Retina (tissue), 1 donor: ENCODE measurements at places on chromosomes 16 and 17.
A peak's percentile ranks its signal among the peaks of the same experiment; 100 is the strongest.

DNA sequence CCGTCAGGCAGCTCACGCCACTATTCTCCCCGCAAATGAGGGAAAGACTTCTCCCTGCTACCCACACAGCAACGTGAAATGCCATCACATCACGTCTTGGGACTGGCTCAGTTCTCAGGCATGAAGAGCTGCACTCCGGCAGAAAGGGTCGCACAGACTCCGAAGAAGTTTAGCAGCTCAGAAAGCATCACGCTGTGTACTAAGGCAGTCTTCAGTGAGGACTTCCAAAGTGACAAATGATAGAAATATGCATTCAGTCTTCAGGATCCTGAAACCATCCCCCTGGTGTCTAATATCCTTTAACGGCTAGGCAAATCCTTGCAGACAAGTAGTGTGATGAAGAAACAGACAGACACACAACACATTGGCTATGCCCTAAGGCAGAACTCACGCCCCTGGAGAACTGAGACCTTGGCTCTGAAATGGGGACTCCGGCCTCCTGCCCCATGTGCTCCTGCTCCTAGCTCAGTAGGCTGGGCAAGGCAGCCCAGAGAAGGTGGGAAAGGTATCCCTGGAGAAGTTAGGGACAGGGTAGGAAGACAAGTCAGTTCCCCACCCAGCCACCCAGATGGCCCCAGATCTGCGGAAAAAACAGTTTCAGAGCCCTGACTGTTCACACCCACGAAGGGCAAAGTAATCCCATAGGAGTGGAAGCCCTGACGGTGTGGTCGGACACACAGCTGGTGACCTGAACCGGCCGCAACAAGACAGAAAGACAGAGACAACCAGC lies 1.6 kb downstream of the XYLT1 start:
- peak; percentile 45 for DNase-seq

GRCh38 chr17:80826955-80827645 lies 164.5 kb upstream of the CHMP6 start:
- DNase-seq = no peak

DNA sequence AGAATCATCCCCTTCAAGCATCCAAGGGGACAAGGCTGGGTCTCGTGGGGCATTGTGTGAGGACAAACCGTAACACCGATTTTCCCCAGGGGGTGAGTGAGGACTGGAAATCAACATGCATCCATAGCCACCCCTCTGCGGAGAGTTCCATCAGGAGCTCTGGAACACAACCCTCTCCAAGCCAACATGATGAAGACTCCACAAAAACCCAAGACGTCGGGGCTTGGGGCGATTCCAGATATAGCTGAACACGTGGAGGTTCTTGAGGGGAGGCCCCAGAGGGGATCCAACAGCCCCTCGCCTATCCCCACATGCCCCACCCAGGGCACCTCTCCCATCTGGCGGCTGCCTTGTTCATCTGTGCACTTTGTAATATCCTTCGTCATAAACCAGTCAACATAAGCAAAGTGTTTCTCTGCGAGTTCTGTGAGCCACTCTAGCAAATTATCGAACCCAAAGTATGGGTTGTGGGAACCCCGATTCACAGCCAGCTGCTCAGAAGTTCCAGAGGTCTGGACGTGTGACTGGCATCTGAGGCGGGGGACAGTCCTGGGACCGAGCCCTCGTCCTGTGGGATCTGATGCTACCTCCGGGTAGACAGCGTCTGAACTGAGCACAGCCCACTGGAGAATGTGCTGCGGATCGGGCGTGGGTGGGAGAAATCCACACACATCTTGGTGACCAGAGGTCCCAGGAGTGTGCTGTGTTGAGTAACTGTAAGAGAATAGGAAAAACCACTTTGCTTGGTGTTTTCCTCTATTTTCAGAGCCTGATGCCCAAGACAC lies 55.5 kb downstream of the RPH3AL start:
- peak; percentile 7 for DNase-seq

DNA sequence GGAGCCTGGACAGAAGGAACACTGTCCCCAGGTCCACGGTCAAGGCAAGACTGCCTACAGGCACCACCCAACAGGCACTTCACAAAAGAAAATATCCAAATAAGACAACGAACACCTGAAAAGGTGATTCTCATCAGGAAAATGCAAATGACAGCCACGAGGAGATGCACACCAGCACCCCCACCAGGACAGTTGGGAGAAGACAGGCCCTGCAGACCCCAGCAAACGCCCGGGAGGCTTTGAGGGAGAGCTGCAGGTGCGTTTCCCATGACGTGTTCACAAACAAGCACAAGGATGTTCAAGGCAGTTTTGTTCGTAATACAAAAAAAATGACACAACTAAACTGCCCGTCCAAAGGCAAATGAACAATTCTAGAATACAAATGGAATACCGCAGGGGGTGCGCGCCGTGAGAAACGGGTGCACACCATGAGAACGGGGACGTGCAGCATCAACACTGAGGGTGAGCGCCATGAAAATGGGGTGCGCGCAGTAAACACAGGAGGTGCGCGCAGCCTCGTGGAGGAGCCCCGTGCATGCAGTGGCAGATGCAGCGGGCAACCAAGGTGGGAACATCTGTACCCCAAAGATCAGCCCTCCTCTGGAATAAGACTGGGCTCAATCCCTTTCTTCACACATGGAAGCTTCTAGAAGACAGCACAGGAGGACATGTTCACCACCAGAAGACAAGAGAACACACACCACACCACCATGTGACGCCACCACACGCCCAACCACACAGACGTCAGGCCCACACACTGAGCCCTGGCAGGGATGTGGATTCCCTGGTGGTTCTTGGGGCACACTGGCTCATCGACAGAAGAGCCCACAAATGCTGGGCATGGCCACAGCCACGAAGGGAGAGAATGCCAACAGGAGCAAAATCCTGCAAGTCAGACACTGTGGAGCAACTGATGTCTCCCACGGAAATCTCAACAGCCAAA lies 91.2 kb downstream of the ZNF778 start:
- DNase-seq = no peak

DNA sequence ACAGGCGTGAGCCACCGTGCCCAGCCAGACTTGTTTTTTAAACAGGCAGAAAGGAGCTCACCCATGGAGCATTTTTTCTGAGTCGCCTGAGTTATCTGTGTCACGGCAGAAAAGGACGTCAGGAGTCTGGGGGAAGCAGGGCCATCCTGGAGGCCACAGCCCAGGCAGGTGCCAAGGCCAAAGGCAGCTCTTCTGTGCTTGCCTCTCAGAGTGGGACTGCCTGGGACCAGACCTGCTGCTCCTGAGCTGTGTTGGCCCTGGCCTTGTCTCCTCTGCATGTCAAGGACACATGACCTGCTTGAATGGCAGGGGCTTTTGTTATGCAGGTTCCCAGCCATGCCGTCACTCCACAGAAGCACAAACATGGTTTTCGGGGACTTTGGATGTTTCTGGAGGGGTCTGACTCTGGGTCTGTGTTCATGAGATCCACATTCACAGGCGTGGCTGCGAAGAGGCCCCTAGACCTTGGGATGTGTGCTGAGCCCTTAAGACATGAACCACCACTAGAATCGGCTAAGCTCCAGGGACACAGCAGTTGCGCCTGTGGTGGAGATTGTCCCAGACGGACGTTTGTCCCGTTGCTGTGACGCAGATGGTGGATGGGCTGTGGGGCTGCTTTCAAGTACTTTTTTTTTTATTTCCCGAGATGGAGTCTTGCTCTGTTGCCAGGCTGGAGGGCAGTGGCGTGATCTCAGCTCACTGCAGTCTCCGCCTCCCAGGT lies 33.8 kb downstream of the FOXK2 start:
- no peak for DNase-seq

GRCh38 chr17:35895636-35896587 lies 15.8 kb upstream of the CCL5 start:
- no peak for DNase-seq

- DNase-seq = no peak
Measured at GRCh38 chr16:73086108-73086507, 38.2 kb upstream of the ZFHX3 start.

- no peak for DNase-seq
Measured at GRCh38 chr17:81428516-81428915, 33.3 kb downstream of the BAHCC1 start.

DNA sequence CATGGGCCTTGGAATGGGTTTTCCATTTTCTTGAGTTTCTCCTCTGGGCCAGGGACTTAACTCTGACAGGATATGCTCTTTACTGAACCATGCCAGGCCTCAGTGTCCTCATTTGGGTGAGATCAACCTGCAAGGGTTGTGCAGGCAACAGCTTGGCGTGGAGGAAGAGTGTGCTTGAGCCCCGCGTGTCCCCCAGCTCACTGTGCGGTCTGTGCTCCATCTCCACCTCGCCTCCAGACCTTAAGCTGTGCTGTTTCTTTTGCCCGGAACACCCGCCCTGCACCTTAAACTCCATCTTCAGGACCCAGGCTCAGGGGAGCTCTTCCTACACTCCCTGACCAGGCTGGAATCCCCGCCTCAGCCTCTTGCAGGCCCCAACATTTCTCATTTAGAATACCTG lies 9.7 kb downstream of the RUSF1 start:
- DNase-seq = no peak

DNA sequence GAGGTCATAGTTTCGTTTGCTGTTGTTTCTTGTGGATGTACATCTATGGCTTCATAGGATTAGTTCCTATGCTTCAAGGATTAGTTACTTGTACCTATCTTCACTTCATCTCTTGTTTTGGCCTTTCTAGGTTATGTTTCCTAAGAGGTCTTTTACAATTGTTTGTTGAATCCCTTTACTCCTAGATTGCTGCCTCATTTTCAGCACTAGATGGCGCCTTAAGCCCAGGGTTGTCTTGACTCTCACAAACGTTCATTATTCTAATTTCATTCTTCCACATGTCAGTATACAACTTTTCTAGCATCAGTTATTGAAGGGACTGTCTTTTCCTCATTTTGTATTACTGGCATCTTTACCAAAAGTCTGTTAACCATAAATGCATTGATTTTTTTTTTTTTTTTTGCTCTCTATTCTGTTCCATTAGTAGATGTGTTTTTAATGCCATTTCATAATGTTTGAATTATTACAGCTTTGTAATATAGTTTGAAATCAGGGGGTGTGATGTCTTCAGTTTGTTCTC lies 45.0 kb upstream of the NACA2 start:
- no peak for DNase-seq

DNA sequence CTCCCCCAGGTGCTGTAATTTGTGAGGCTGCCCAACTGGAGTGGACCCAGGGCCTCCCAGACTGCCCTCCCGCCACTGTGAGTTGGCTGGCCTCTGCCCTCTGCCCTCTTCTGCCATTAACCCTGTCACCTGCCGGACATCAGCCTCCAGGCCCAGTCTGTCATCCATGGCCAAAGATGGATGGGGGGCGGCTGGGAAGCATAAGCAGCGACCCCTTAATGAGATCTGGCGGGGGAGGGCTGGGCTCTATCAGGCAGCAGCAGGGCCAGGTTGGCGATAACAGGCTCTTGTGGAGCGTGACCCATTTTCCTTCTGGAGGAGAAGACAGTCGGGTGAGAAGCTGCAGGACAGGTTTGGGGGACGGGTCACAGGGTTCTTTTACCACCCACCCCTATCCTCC lies 25.3 kb downstream of the CDK5RAP3 start:
- no peak for DNase-seq

DNA sequence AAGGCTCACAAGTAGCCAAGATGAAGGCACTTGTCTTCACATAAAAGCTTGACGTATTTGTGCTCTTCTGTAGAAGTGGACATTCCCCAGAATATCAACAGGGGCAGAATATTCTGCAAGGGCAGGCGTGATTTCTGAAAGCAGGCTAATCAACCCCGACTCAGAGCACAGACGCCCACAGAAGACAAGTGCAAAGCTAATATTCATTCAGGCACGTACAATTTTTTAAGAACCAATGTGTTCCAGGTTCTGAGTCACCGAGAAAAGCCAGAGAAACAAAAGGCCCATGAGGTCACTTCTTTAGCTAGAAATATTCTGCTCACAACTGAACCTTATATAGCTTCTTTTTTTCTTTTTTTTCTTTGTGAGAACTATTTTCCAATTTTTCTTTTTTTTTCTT lies 121.6 kb downstream of the DNAH9 start:
- DNase-seq = no peak

- no peak for DNase-seq
Measured at GRCh38 chr17:18025241-18025944, 13.6 kb downstream of the ATPAF2 start.

DNA sequence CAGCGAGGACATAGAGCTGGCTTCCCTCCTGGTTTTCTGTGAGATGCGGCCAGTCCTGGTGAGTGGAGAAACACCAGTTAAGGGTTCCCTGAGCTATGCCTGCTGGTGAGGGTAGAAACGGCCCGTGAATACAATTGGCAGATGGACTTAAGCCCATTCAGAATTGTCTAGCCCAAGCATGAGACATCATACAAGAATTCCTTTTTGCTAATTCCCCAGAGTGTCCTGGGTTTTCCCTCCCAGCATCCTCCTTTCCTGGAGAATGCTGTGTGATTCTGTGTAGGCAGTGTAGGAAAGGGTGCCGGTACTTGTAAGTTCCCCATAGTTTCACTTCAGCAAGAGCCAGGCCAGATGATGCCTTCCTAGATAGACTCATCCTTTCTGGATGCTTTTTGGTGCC lies 65.1 kb downstream of the SDR42E1 start:
- DNase-seq = no peak

DNA sequence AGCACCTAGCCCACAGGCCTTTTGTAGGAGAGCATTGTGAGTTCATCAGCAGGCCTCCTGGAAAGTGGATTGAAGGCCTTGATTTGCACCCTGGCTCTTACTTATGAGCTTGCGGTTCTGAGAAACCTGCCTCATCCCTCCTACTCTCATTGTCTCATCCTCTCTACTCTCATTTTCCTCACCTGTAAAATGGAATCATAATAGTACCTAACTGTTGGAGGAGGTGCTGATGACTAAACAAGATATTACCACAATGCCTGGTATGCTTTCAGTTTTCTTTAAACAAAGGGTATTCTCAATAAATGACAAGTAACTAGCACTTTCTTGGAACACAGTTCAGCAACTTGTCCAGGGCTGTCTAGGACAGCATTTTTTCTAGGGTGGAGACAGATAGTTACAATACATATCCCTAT lies 243.1 kb upstream of the MAF start:
- DNase-seq = no peak

DNA sequence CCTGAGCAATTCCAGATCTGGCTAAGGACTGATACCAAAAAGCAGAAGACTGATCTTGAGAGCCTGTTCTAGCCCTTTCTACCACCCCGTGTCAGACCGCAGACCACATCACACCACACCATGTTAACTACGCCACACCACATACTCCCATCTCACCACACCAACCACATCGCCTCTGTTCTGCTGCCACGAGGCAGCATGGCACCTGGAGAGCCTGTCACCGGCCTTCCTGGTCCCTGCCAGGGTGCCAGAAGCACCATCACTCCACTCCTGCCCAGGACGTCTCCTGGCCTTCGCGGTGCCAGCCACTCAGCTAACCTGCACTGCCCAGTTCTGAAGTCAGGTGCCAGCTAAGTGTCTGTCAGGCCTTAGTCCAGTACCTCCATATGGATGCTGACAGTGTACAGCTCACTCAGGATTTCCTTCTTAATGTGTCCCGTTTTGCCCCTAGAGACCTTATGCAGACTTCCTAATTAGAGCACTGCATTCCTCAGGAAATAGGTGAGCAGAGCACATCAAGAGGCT lies 37.2 kb upstream of the BCAR1 start:
- DNase-seq = no peak

DNA sequence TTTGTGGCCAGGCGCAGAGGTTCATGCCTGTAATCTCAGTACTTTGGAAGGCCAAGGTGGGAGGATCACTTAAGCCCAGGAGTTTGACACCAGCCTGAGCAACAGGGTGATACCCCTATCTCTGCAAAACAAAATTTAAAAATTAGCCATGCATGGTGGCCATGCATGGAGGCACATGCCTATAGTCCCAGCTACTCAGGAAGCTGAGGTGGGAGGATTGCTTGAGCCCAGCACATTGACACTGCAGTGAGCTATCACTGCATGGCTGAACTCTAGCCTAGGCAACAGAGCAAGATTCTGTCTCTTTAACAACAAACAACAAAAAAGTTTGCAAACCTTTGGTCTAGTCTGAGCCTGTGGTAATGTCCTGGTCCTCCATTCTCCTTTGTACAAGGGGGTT lies 69.2 kb upstream of the CNEP1R1 start:
- DNase-seq = no peak
